Aorta (tissue), 5 donors: ENCODE measurements at places on chromosomes 3 and 15.

- peak; percentile 21 for DNase-seq
Measured at GRCh38 chr3:195808741-195809290, 2.9 kb downstream of the MUC4 start.

GRCh38 chr3:32643354-32643753 lies 41.6 kb upstream of the CNOT10 start:
- no peak for DNase-seq

DNA sequence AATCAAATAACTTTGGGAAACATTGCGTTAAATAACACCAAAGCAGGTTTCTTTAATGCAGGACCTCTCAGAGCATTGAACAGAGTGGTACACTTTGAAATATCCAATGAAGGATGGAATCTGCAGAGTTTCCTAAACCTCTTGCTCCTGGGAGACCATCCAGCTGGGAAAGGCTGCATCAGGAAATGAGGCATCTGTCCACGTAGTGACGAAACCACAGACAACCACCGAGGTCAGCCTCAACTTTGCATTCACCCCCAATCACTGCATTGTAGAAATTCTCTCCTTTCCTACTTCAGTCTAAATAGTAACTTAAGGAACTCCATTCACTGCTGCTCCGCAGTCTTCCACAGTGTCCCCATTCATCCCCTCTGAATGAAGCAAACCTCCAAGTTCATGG lies 41.5 kb upstream of the CDV3 start:
- no peak for DNase-seq

DNA sequence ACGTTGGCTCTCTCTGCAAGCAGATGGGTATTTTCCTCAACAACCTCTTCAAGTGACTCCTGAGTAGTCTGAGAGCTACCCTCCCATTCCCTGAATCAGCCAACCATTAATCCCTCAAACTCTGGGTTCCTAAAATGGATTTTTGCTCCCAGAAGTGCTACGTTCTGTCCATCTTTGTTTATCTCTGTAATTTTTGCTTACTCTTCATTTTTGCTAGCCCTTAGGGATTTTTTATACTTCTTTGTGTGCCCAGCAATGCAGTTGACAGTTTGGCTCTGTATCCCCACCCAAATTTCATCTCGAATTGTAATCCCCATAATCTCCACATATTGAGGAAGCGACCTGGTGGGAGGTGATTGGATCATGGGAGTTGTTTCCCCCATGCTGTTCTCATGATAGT lies 35.4 kb upstream of the COL6A5 start:
- no peak for DNase-seq

DNA sequence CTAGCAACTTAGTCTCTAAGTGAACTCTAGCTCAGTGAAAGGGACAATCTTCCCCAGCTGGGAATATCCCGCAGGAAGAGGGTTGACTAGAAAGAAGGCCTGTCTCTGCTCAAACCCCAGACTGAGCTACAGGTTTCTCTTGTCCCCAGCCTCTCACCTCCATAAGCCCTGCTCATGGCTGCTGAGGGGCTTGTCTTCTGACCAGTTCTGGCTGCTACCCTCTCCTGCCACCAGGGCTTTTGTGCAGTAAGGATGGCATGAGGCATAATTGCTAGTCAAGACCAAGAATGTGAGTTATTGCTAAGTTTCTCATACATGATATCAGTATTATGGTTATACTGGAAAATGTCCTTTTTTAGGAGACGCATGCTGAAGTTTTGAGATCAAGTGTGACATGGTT lies 21.3 kb downstream of the WDR53 start:
- no peak for DNase-seq

- no peak for DNase-seq
Measured at GRCh38 chr15:28033443-28033842, 65.7 kb downstream of the OCA2 start.

- DNase-seq = no peak
Measured at GRCh38 chr3:47162697-47163168, 1.2 kb downstream of the SETD2 start.

DNA sequence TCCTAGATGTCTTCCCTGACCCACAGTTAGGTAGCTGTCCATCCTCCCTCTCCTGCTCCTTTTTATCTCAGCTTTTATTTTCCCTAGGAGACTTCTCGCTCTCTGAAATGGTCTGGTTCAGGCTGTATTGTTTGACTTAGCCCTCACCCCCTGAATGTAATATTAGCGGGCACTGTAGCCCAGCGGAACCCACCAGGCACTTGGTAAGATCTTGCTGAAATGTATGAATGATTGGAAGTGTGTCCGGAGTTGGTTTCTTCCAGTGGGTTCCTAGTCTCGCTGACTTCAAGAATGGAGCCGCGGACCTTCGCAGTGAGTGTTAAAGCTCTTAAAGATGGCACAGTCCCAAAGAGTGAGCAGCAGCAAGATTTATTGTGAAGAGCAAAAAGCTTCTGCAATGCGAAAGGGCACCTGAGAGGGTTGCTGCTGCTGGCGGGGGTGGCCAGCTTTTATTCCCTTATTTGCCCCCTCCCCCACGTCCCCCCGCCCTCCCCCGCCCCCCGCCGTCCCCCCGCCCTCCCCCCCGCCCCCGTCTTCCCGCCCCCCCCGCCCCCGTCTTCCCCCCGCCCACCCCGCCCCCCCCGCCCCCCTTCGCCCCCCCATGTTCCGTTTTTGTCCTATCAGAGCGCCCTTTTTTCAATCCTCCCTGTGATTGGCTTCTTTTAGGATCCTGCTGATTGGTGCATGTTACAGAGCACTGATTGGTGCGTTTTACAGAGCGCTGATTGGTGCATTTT lies 694 bp upstream of the EEFSEC start:
- no peak for DNase-seq

- no peak for DNase-seq
Measured at GRCh38 chr3:38998086-38998485, 53.7 kb downstream of the SCN11A start.

DNA sequence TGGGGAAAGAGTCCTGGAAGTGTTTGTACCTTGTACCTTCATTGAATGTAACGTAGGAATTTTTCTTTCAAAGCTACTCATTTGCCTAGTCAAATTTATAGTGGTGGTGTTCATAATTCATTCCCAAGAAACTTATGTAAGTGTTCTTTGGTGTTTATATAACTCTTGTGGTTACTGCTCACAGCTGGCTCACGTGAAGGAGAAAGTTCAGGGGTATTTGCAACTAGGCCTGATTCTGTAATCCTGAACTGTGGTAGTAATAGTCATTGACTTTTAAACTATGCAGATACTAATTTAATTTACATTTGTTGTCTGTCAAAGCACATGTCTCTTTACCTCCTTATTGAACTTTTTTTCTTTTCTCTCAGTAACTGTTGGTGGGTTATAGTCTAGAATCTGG lies 50.5 kb upstream of the TEX264 start:
- DNase-seq = no peak

- DNase-seq = no peak
Measured at GRCh38 chr3:62818347-62818746, 56.9 kb downstream of the CADPS start.

DNA sequence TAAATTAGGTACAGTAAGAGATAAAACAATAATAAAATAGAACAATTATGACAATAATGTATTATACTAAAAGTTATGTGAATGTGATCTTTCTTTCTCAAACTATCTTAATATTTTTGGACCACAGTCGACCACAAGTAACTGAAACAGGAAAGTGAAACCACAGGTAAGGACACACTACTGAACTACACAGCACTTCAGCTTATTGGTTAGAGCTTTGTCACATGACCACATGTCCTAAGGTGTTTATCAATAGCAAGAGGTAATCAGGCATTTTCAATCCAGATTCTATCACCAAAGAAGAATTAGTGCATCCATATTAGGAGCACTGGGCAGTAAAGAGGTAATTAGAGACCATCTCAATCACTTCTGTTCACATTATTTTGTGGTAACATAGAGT lies 392.8 kb downstream of the RSL24D1 start:
- DNase-seq = no peak

GRCh38 chr3:152557302-152557999 lies 277.5 kb upstream of the P2RY1 start:
- DNase-seq = no peak

- DNase-seq = no peak
Measured at GRCh38 chr15:64690008-64690407, 85.4 kb downstream of the RBPMS2 start.

DNA sequence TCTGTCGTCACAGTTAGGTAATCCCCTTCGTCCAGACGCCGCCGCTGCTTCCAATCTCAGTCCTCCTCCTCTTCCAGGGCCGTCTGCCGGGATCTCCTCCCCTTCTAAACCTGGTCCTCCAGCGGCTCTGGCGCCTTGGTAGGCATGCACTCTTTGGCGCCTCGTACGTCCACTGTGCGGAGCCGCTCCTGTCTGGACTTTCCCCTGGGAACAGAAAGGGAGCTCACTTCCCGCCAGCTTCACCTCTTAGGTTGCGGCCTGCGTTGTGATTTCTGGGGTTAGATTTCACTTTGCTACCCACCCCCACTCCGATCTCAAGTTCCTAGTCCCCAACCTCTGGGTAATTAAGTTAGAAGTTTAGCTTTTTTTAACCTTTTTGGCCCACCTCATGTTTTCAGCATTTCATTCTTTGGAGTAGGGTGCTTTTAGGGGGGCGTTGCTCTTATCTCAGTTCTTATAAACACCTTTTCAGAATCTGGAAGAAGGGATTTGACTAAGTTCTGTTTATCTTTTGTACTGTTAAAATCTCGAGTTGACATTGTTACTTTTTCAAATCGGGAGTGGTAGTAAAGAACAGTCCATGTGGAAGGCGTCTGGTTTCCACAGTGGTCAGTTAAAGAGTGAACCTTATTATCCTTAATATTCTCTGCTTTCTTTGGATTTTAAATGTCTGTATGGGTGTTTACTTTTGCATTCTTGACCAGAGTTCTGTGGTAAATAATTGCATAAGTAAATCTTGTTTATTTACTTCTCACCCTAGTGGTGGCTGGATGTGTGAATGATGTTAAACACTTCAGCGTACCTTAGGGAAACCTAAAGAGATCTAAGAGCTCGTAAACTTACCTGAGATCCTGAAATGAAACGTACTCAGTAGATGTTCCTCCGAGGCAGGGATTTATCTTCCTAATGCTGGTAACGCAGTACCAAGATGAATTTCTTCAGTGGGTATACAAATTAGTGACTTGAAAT lies 611 bp downstream of the CTDSPL2 start:
- no peak for DNase-seq

DNA sequence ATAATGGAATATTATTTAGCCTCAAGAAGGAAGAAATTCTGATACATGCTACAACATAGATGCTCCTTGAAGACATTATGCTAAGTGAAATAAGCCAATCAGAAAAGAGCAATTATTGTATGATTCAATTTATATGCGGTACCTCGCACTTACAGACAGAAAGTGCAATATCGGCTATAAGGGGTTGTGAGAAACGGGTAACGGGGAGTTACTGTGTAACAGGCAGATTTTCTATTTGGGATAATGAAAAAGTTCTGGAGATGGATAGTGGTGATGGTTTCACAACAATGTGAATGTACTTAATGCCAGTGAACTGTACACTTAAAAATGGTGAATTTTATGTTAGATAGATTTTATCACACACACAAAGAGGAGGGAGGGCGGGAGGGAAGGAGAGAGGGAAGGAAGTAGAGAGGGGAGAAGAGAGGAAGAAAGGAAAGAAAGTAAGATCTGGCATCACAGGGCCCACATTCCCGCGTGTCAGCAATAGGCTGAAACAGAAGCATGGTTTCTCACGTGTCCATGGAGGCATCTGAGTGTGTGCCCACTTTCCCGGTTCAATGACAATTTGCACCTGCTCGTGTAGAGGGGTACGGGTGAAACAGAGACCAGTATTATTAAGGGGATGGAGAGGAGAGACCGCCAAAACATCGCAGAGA lies 700 bp upstream of the BLM start:
- no peak for DNase-seq

GRCh38 chr15:99503411-99503810 lies 62.4 kb upstream of the MEF2A start:
- DNase-seq = no peak

GRCh38 chr3:195042743-195043606 lies 228.0 kb downstream of the XXYLT1 start:
- no peak for DNase-seq

GRCh38 chr15:41043276-41043951 lies 72.7 kb downstream of the INO80 start:
- DNase-seq = no peak

GRCh38 chr15:85419161-85419560 lies 38.8 kb downstream of the AKAP13 start:
- no peak for DNase-seq

- no peak for DNase-seq
Measured at GRCh38 chr3:187021748-187022402, 91.5 kb downstream of the ST6GAL1 start.

DNA sequence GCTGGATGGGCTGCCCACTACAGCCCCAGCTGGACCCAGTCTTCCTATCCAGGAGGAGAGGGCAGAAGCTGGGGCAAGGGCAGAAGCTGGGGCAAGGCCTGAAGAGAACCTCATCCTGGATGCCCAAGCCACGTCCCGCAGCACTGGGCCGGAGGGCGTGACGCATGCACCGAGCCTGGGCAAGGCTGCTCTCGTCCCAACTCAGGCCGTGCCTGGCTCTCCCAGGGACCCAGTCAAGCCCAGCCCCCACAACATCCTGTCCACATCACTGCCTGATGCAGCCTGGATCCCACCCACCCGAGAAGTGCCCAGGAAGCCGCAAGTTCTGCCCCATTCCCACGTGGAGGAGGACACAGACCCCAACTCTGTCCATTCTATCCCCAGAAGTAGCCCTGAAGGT lies 22.3 kb downstream of the FBLN2 start:
- DNase-seq = peak; percentile 44

- DNase-seq = no peak
Measured at GRCh38 chr15:100430411-100430810, 88.6 kb upstream of the ADAMTS17 start.

DNA sequence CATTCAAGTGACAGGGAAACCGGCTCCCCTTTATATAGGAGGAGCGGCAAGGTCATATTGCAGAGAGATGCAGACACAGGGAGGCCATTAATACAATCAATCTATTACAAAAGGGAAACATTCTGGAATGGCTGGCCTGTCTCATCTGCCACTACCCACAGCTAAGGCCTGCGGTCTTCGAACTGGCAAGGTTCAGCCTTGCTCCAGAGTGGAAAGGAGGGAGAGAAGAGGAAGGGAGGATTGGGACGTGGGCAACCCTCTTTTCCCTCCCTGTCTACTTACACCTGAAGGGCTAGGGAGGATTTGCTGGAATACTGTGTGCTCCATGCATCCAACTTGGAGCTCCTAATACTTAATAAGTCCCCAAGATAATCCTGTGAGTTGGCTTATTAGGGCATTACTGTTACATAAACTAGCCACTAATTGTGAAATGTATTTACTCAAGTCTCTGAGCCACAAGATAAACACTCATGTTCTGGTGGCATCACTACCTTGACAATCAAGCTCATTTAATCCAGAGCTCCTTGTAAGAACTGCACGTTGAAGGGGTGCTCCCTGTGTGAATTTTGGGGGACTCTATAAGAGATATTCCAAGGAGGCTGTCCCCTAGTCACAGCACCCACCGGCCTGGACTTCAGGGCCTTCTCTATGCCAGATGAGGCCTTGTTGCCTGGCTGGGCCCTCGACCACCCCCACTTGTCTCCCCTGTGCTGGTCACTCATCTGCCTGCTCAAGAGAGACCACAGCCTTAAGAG lies 19.7 kb upstream of the CCDC174 start:
- no peak for DNase-seq

DNA sequence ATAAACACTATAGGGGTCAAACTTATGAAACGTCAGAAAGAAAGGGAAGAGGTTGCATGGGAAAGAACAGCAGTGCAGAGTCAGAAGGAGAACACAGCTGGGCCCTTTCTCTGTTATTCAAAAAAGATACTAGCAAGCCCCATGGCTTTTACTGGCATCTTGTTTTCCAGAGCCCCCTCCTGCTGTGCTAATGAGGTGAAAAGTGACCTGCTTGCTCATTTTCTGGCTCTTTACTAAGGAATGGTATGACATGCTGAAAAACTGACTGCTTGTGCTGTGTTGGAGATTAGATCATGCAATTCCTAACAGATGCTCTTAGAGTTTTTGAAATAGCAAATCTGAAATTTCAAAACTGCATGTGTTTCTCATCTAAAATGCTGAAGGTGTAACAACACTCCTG lies 541.6 kb upstream of the ALCAM start:
- no peak for DNase-seq
